ENCODE measurements at places on chromosomes 11 and 22.

- DNase-seq: no peak
Observed at GRCh38 chr22:46594947-46595298, 25.3 kb upstream of the GRAMD4 start.

DNA sequence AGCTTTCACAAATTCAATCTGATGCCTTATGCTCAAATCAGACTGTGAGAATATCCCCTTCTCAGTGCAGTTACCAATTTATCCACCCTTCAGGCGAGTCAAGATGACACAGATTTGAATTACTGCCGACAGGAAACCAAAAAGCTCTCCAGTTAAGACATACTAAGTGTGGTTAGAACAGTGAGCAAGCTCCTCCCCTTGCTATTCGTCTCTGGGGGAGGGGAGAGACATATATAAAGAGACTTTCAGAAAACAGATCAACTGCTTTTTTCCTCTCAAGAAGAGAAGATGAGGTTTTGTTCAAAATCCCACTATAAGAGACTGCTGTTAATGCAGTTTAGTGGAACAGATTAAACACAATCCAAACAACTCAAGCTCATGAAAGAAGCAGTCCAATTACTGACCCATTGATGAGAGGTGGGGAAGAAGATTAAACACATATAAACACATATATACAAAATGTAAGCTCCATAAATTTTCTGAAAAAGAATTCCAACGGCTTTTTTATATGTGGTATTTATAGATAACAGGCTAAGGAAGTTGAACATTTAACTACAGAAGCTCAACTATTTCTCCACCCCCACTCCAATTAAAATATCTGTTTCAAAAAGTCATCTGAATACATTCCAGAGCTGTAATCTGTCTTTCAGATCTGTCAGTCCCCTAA is 102.7 kb downstream of the MRTFA start:
- DNase-seq: no peak

- DNase-seq: no peak
Observed at GRCh38 chr11:104876861-104877431, 21.3 kb downstream of the CASP12 start.

DNA sequence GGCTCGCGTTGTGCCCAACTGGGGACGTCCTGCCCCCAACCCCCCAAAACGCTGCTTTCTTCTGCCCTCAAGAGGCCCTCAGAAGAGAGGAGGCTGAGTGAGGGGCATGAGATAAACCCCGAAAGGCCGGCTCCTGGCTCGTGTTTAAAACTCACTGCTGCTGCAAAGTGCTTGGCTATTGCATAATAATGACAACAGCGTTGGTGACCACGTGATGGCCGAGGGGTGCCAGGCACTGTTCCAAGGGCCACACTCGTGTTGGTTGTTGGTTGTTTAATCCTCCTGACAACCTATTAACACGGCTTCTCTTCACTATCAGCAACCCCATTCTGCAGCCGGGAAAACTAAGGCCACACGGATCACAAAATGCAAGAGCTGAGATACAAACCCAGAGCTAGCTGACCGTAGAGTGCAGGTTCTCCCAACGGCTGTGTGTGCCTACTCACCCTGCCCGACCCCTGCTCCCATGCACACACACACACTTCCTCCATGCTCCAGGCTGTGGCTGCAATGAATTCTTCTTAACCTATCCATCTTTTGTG is 51.0 kb downstream of the ANO1 start:
- DNase-seq: no peak

- no peak for DNase-seq
Observed at GRCh38 chr22:49100316-49100715, 727.4 kb downstream of the BRD1 start.

- no peak for DNase-seq
Observed at GRCh38 chr11:105937738-105938137, 84.3 kb downstream of the MSANTD4 start.

- no peak for DNase-seq
Observed at GRCh38 chr22:30421695-30422480, 3.7 kb upstream of the MTFP1 start.

GRCh38 chr11:843086-843734 is 558 bp downstream of the TSPAN4 start:
- no peak for DNase-seq

GRCh38 chr11:119337581-119338317 is 2.9 kb downstream of the C1QTNF5 start:
- DNase-seq: no peak

DNA sequence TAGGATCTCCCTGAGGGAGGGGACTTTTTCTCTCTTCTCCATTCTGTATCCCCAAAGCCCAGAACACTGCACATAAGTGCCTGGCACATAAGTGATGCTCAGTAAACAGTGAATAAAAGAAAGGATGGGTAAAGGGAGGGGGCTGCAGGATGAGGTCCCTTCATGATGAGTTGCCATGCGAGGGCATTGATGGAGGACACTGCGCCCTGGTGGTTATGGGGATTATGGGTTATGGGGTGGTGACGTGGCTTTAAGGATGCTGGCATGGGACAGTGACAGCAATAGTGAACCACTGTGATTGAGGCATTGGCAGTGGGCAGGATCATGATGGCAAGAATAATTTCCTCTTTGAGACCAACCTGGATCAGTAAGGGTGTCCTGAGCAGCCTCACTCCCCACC is 43.9 kb upstream of the LRRC32 start:
- no peak for DNase-seq

DNA sequence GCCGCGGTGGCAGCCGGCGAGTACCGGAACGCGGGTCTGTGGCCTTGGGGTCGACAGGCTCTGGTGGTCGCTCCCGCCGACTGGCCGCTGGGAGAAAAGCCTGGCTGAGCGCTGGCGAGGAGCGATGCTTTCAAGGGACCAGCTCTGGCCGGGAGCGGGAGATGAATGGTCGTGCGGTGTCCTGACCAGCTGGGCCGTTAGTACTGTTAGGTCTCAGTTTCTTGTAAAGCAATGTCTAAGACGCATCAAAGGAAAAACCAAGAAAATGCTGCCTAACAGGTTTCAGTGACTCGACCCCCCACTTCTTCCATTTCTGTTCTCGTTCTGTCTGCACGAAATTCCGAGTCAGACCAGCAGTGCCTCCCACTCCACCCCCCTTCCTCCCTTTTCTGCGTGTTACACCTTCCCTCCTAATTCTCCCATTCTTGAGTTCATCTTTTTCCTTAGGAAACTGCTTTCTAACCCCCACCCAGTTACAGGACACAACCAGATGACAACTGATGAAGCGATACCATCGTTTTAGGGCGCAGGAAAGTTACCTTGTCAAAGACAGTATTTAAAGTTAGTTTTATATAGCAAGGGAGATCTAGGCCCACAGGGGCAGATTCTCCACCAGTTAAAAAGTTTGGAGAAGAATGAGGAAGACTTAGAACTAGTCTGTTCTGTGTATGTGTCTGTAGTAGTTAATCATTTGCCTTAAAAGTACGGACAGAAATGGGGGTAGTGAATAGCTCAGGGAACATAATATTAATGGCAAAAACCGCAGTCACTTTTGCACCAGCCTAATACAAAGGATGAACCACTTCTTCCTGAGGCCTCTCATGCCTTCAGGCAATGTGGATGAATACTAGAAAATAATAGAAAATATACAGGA is 1.0 kb downstream of the CUL5 start:
- no peak for DNase-seq

DNA sequence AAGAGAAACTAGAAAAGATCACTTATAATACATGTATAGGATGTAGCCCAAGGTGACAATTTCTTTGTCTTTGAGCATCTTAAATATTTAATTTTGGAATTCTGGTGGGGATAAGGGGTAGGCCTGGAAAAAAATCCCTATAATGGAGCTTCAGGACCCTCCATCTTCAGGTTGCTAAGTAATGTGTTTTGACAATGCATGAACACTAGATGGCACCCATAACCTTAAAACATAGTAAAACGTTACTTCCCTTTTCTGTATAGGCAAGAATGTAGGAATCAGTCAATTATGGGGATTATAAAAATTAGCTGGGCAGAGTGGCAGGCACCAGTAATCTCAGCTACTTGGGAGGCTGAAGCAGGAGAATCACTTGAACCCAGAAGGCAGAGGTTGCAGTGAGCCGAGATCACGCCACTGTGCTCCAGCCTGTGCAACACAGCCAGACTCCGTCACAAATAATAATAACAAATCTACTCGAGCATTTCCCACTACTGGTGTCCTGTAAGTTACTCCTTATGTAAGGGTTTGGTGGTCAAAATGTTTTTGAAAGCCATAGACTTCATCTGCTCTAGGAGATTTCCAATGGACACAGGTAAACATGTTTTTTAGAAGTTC is 541.9 kb upstream of the CCDC90B start:
- no peak for DNase-seq

GRCh38 chr11:76820184-76820566 is 37.0 kb downstream of the TSKU start:
- no peak for DNase-seq

DNA sequence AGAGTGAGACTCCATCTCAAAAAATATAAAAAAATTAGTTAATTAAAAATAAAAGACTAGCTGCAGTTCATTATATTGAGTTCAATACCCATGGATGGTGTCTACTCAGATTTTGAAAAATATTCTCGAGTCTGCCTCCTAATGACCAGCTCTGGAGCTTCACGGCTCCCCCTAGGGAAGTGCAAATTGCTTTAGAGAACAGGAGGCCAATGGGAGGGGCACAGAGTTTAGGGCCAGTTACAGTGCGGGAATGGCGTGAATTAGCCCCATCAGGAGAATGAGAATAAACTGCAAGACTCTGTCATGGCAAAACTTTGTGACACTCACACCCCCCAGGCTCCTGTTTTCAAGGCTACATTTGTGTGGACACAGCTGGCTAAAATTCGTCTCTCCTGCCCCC is 4.6 kb downstream of the FGF4 start:
- no peak for DNase-seq

Data from lower leg skin (tissue), 4 donors.